Stimulated activated CD8-positive, alpha-beta memory T cell treated with anti-CD3 and anti-CD28 coated beads, Interleukin-4, amount 100 ng/mL, for 4 hours (primary cell): ENCODE measurements at places on chromosomes 16 and 17.

- DNase-seq: no peak
Measured at GRCh38 chr17:11682646-11683045, 84.4 kb downstream of the DNAH9 start.

DNA sequence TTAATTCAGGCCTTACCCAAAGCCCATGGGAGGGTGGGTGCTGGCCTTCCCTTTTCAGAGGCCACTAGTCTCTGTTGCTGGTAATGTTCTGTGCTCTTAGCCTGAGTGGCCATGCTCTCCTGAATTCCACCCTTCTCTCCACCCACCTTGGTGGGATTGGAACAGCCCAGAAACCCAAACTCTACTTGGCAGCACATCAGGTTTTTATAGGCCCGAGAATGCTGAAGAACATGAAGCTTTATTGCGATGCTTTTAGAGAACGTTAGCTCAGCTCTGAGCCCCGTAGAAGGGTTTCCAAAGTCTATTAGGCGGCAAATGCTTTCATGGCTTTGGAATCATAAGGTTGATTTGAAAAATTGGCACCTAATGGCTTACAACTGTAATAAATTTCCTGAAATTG is 209.3 kb downstream of the MSI2 start:
- DNase-seq: no peak

DNA sequence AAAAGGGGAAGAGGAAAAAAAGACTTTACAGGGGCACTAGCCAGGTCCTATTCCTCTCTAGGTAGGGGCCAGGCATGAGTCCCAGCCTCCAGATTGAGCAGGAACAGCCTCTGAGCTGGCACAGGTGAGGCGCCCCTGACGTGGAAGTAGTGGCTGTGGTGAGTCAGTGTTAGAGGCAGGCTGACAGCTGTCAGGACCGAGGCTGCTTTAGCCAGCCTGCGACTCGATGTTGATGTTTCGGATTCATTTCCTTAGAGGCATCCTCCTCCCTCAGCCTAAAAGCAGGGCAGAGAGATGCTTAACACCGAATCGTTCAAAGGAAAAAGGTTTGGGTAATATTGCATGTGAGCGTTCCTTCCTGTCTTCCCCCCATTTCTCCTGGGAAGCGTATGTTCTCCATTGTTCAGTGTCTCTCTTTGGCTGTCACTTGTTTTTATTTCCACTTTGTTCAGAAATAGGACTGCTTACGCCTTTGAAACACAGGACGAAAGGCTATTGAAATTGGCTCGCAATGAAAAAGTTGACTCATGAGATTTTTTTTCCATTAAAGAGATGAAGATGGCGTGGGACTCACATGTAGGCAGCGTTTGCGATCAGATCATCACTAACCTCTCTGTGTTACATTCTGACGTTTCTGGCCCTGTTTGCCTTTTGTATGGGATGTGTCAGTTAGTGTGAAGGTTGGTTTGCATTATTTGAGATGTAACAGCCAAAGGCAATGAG is 1.3 kb downstream of the KIAA0513 start:
- DNase-seq: peak; percentile 44

DNA sequence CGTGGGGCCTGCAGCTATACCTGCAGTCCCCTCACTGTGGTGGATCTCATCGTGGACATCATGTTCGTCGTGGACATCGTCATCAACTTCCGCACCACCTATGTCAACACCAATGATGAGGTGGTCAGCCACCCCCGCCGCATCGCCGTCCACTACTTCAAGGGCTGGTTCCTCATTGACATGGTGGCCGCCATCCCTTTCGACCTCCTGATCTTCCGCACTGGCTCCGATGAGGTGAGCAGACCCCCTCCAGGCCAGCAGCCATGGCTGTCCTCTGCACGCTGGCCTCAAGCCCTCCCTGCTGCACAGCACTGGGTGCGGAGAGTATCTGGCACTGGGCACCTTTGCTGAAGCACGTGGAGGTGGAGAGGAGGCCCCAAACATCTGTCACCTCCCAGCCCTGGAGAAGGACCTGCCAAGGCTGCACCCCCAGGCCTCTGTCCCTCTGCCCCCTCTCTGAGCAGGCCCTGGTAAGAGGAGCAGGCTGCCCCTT is 11.0 kb downstream of the KCNH6 start:
- no peak for DNase-seq

DNA sequence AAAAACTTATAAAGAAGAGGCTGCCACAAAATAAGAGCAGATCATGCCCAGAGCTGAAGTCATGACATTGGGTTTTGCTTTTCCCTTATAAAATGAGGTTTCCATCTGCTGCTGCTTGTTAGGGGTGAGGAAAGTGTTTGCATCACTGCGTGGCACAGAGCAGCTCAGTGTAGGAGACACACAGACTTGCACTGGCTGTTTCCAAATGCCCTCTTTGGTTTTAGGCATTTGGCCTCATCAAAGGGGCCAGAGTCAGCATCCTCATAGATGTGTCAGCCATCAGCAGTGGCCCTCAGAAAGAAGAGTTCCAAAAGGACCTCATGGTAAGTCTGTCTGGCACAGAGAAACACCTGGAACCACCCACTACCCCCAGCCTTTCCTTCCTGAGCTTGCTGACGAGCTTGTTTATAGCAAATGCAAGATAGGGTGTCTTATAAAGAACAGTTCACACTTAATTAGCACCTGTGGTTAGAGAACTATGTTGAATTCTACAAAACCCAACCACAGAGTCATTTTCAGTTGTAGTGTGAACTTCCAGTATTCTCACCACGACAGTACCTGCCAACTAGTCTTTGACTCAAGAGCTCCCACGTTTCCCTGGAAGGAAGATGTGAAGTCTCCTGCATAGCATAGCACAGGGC is 17.0 kb downstream of the VWA3A start:
- DNase-seq: no peak

GRCh38 chr16:66905633-66906539 is 12.8 kb downstream of the CDH16 start:
- no peak for DNase-seq

- DNase-seq: no peak
Measured at GRCh38 chr17:9817086-9817485, 4.8 kb downstream of the GSG1L2 start.

- DNase-seq: no peak
Measured at GRCh38 chr16:65386672-65387071, 264.8 kb upstream of the CDH11 start.

- DNase-seq: peak; percentile 12
Measured at GRCh38 chr17:64661726-64661975, 456 bp downstream of the SMURF2 start.

DNA sequence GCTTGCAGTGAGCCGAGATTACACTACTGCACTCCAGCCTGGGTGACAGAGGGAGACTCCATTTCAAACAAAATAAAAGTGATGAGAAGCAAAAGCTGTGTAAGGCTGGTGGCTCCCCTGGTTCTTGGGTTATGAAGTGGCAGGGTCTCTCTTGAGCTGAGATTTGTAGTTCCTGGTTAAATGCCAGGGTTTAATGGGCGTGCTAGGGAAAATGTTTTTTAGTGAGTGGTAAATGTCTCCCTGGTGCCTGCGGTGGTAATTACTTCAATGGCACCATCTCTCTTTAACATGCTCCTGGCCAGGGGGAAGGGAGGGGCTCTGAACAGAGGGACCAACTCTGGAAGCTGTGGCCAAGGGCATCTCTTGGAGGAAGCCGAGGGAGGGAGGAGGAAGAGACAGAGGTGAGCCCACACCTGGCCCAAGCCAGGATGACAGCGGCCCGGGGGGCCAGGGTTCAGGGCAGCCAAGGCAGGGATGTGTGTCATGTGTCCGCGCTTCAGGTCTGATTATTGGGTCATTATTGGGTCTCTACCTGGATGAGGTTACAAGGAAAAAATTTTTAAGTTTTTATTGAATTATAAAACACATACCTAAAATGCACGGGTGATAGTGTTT is 17.8 kb upstream of the RPL38 start:
- DNase-seq: no peak

DNA sequence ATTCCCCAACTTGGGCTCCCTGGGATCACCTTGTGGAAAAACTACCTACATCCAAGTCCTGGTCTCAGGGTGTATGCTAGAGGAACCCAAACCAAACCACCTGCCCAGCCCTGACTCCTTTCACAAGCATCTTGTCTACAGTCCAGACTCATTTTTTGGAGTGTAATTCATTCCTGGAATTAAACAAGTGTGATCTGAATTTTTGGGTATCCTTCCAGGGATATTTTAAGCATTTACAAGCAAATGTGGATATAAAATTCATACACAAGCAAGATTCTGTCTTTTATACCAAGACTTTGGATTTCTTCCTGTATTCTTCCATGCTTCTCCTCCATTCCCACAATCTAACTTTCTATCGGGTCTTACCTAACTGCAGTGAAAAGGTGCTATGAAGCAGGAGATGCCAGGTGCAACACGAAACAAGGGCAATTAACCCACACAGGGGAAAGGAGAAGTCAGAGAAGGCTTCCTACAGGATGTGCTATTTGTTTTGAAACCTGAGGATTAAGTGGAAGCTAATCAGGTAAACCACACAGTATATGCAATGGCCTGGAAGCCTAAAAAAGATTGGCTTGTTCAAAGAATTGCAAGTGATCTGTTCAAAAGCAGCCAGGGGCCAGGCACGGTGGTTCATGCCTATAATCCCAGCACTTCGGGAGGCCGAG is 417.2 kb upstream of the C16orf82 start:
- DNase-seq: no peak

DNA sequence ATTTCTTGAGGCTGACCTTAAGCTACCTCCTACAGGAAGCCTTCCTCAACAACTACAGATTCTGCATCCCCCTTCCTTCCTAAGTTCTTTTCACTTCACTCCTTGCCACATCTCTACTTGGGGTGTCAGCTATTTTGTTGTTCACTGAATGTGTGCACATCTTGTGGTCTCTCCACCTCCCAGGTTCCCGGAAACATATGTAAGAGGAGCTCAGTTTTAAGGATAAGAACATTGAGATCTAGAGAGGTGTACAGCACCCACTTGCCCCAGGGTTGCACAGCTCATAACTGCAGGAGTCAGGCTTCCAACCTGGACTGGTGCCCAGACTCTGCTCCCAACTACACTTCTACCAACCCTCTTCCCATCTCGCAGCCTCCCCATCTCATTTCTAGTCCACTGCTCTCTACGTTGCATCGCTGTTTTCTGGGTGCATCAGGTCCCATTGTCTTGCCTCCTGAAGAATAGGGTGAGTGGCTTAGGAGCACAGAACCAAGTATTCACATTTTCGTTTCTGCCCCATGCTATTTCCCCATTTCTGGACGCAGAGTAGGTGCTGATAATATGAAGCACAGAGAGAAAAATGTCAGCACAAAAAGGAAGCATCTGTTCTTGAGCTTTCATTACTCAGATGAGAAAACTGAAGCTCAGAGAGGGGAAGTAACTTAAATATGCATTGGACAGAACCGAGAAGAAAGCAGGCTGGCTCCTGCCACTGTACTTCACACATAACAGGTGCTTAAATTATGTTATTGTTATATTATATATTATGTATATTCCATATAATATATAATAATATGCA is 292.0 kb upstream of the CCL2 start:
- DNase-seq: no peak

DNA sequence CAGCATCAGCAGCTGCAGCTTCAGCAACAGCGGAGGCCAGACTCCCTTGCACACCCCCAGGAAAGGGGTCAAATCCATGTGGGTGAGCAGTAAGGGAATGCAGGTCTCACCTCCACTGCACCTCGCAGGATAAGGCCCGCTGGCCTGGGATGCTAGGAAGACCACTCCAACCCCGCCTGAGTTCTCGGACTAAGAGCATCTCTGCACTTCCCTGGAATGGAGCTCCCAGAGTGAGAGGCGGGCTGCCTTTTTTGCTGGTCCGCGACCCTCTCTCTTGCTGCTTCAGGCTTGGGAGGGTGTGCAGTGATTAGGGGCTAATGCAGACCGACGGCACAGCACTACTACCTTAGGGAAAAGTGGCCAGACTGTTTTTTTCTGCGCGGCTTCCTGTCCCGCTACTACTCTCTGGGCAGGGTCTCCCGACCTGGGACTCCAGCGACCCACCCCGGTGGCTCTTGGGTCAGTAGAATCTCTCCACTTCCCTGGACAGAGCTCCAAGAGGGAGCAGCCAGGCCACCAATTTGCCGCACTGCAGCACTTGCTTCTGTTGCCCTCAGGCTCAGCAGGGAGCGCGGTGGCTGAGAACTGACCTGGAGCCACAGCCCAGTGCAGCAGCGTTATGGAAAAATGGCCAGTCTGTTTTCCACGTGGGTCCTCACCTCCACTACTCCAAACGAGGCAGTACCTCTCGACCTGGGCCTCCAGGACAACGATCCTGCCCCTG is 480.4 kb downstream of the CDH8 start:
- DNase-seq: no peak

DNA sequence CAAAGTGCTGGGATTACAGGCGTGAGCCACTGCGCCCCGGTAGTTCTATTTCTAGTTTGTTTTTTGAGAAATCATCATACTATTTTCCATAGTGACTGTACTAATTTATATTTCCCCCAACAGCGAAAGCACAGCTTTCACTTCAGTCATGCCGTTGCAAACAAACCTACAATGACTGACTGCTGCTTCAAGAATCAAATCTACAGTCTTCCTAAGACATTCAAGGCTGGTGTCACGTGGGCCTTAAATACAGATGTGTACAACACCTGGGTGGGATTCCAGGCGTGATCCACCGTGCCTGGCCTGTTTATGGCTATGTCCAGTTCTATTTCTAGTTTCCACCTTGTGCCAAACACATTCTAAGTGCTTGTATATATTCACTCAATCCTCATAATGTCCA is 72.0 kb downstream of the ABCC6 start:
- no peak for DNase-seq

DNA sequence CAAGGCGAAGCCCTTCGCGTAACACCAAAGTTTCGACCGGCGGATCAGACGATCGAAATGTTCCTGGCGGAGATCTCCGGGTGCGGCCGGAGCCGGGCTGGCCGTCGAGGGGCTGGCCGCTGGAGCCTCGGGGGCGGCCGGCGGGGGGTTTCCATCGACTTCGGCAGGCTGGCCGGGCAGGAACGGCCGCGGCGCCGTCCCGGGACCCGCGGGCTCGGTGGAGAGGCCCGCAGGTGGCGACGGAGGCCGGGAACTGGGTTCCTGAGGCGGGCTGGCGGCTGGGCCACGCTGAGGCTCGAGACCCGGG is 1.1 kb downstream of the EPOP start:
- no peak for DNase-seq

- DNase-seq: no peak
Measured at GRCh38 chr17:71580220-71580619, 540.6 kb upstream of the SOX9 start.

GRCh38 chr16:64481497-64481896 is 640.4 kb downstream of the CDH11 start:
- no peak for DNase-seq
